ENCODE measurements at places on chromosomes 3 and 15. TPM values are rescaled to one million over a fixed set of nuclear protein-coding genes. Genes with fewer than 3 reads are reported as not detected.

- no peak for DNase-seq
These were observed 199.3 kb upstream of the BCL6 start for GRCh38 chr3:187944390-187945179.

KBTBD13 gene
- polyA plus RNA-seq = 1.4 TPM

NAALADL2 gene
- polyA plus RNA-seq = 14.7 TPM

DNA sequence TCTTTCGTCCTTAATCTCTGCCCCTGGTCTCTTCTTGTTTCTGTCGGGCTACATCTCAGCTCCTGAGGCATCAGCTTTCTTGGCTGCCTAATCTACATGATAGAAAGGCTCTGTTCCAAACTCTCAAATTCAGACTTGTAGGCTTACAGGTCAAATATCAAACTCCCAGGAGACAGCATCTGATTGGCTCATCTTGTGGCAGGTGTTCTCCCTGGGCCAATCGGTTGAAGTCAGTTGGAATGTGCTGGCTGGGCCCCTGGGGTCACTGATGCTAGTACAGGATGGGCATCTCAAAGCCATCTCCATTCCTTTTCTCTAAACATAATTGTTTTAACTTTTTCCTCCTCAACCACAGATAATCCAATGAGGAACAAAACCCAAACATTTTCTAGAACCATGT is 198.7 kb downstream of the CNTN3 start:
- no peak for DNase-seq

GRCh38 chr3:4831580-4831950 is 147.7 kb upstream of the BHLHE40 start:
- DNase-seq = no peak

LTF gene
- polyA plus RNA-seq = not detected

SLC2A2 gene
- polyA plus RNA-seq = not detected

DNA sequence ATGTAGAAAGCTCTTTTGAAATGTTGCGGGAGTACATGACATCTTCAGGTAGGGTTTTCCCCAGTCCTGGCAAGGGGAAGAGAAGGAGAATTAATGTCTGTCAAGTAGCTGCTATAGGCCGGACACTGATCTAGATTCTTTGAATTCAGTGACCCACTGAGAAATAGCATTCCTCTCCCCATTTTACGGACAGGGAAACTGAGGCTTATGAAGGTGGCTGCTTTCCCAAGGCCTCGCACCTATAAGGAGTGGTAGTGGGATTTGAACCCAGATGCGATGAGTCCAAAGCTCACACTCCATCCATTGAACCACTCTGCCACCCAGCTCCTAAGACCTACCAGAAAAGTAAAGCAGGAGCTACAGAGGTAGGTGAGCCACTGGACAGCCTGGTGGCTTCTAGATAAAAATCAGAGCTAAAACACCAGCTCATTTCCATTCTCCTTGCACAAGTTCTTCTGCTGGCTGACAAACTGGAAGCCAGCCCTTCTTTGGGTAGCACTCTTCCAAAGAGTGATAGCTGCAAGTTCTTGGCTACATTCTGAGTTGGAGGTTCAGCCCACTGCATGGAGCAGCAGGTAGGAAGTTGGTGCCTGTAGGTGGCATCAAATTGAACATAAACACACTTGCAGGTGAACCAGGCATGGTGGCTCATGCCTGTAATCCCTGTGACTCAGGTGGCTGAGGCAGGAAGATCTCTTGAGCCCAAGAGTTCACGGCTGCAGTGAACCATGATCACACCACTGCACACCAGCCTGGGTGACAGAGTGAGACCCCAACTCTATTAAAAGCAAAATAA is 22.0 kb downstream of the ZNF710 start:
- DNase-seq = no peak

- DNase-seq = no peak
These were observed 173.1 kb upstream of the TBL1XR1 start for GRCh38 chr3:177370246-177370822.

SLC9C1 gene
- polyA plus RNA-seq = 1.3 TPM

- no peak for DNase-seq
These were observed 118.0 kb upstream of the SLC24A5 start for GRCh38 chr15:48002767-48003166.

DNA sequence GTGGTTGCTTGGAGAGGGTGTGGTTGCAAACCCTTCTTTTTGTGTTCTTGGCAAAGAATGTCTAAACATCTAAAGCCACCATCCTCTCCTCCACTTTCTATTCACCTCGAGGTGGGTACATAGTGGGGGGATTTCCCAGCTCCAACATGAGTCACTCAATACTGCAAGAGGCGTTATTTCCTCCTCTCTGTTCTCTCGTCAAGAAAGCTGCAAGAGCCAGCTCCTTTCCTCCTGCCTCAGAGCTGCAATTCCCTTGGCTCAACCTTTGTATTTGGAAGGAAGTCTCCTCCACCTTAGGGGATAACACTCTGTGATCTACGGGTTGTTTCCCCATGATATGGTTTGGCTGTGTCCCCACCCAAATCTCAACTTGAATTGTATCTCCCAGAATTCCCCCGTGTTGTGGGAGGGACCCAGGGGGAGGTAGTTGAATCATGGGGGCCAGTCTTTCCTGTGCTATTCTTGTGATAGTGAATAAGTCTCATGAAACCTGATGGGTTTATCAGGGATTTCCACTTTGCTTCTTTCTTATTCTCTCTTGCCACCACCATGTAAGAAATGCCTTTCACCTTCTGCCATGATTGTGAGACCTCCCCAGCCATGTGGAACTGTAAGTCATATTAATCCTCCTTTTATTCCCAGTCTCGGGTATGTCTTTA is 138.4 kb downstream of the PLCL2 start:
- DNase-seq = no peak

DNA sequence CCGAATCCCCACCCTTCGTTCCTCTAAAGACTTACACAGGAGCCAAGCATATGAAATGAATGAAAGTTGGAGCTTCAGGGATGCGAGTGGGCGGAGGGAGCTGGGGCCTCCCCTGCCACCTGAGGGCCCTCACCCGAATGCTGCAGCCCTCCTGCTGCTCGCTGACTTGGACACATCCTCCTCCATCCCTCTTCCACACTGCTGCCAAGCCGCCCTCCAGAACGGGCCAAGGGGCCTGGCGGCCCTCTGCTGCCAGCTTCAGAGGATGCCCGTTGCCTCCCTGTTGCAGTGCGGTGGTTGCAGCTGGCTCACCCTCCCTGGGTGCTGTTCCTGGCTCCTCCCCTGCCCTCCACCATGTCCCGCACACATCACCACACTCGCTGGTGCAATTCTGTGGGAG is 71.2 kb downstream of the GABRG3 start:
- no peak for DNase-seq

Measured in muscle of arm (tissue), 14 donors.